ENCODE measurements at places on chromosomes 12 and 14.

DNA sequence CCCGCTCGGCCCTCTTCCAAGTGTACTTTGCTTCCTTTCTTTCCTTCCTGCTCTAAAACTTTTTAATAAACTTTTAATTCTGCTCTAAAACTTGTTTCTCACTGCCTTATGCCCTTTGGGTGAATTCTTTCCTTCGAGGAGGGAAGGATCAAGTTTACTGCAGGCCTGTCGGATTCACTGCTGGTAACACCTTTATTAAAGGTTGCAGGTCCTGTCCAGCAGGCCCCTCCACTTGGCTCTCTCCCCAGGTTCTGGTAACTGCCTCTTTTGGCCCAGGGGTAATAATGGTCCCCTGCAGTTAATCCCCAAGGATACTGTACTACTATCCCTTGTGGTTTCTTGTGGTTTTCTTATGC, 152.7 kb upstream of the EEA1 start:
- no peak for DNase-seq

DNA sequence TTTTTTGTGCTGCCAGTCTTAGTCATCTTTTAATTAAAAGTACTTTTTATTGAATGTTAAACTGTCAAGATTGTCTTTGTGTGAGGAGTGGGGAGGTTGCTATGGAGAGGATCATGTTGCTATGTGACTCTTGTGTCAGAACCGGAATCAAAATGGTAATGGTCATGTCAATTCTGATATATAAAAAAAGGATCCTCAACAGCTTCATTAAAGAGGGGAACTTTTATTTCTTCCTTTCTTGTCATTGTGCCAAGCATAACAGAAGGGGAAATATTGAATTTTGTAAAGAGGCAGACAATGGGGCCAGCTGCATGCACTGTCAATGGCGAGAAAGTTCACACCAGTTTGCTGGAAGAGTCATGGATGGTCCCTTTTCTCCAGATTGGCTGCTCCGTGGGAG, 564.8 kb downstream of the VRK1 start:
- DNase-seq, result no peak

- DNase-seq, result no peak
These were observed 270.8 kb upstream of the RGS6 start for GRCh38 chr14:71661441-71661840.

GRCh38 chr12:128914908-128915563, 61.8 kb downstream of the GLT1D1 start:
- DNase-seq, result no peak

- peak; percentile 23 for DNase-seq
These were observed 3.7 kb upstream of the CAMKK2 start for GRCh38 chr12:121300083-121300819.

- DNase-seq, result no peak
These were observed 169.8 kb downstream of the BTG1 start for GRCh38 chr12:91975891-91976290.

GRCh38 chr12:105948331-105948730, 190.4 kb downstream of the NUAK1 start:
- DNase-seq, result no peak

- DNase-seq, result no peak
These were observed 12.8 kb downstream of the TDG start for GRCh38 chr12:103978384-103978982.

GRCh38 chr14:69428289-69428998, 30.0 kb downstream of the SLC39A9 start:
- no peak for DNase-seq

- DNase-seq, result peak; percentile 57
These were observed 4.3 kb upstream of the MYF6 start for GRCh38 chr12:80702889-80703805.

- DNase-seq, result no peak
These were observed 160.7 kb upstream of the RTL1 start for GRCh38 chr14:101064121-101064661.

DNA sequence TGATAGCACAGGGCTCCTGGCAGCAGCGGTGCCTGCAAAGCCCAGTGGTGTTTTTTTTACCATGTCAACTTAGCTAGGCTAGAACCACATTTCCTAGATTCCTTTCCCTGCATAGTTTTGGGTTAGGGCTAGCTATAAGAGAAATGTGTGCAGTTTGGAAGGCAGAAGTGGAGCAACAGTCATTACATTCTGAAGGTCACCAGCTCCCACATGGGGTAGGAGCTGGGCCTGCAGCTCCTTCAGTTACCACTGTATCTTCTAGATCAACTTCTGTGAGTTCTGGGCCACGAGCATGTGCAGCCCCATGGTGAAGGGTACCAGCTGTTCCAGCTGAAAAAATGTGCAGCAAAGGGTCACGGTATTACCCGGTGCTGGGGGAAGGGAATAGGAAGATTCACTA, 2.3 kb upstream of the SLC25A3 start:
- no peak for DNase-seq

DNA sequence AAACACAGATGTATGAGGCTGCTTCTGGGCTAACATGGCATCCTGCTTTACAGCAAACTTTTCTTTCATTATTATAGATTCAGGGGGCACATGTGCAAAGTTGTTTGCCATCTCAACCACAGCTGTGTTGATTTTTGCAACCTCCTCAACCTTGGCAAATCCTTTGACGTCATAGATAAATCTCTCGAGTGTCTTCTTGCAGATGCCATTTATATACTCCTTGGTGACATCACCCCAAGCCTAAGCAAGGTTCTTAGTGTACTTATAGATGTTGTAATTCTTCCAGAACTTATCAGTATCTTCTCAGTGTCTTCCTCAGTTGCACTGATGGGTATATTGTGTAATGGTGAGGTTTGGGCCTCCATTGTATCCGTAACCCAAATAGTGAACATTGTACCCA, 135.4 kb upstream of the RPH3A start:
- no peak for DNase-seq

DNA sequence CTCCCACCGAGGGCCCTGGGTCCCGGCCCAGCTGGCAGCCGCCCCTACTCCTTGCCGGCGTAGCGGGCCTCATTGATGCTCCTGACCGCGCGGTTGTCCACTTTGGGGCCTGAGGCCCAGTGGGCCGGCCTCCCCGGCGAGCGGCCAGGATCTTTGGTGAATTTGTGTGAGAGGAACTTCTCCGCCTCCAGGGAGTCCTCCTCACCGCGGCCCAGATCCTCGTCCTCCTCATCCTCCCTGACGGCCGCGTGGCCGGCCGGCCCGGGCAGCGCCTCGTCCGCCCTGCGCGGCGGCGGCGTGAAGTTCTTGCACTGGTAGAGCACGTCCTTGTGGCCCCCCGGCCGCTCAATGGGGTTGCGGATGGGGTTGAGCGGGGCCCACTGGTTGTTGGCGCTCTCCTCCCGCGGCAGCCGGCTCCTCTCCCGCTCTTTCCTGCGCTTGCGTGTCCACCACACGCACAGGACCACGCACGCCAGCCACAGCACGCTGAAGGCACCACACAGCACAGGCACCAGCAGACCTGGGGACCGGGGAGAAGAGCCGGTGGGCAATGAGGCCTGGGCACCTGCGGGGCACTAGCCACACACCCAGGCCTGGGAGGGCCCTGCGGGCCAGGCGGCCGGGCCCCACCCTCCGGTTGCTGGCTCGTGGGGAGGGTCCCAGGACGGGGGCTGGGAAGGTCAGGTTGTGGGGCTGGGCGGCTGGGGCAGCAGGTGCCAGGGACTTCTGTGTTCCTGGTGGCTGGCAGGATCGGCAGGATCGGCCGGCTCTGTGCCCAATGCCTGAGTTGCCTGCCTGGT, 25.7 kb downstream of the JAG2 start:
- no peak for DNase-seq

DNA sequence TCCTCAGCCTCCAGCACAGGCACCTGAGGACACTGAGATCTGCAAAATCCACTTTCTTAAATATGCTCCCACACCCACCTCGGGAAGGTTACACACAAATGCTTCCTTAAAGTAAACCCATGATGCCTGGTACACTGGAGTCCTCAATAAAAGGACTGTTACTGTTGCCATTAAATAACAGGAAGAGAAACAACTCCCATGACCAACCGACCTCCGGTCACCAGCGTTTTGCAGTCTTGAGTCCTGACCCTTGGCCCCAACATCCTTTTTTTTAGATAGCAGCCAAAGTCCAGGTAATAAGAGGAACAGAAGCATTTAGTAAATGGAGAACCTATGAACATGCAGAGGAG, 42.4 kb downstream of the ITPK1 start:
- DNase-seq, result no peak

DNA sequence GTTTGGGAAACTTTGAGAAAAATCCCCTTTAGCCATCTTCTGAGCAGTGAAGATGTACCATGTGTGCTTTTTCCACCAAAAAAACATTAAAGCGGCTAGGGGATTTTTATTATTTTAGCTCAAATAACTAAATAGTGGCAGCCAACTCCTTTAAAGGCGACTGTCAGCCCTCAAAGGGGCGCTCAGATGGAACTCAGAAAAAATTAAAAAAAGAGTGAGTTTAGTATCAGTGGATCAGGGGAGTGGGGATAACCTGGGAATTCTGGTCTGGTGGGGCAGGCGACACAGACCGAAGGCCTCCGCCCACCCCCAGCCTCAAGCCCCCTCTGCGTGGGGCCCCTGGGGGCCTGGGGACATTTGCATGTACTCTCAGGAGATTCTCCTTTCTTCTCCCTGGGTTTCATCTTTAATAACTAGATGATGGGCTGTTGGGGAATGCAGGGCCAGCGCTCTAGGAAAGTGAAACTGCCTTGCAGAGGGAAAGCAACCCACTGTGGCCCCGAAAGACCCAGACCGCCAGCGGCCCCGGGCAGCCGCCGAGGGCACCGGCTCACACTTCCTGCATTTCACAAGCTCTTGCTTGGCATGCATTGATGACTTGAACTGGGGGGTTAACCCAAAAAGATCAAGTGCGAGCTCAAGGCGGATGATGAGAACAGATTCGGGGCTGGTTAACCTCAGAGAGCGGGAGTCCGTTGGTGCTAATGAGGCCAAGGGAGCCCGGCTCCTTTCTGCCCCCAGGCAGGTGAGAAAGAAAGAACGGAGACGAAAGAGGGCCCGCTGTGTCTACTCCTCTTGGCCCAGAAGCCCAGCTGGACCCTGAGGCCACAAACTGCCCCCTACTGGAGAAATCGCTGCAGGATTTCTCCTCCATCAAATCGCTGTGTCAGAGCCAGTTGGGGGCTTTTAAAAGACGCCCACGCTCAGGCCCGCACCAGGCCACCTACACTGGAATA, 7.3 kb upstream of the BATF start:
- no peak for DNase-seq

GRCh38 chr12:46209914-46210872, 58.6 kb downstream of the SLC38A1 start:
- DNase-seq, result peak; percentile 60

Measured in left lobe of liver (tissue), 2 donors.